ENCODE measurements at places on chromosomes 5 and 9.

DNA sequence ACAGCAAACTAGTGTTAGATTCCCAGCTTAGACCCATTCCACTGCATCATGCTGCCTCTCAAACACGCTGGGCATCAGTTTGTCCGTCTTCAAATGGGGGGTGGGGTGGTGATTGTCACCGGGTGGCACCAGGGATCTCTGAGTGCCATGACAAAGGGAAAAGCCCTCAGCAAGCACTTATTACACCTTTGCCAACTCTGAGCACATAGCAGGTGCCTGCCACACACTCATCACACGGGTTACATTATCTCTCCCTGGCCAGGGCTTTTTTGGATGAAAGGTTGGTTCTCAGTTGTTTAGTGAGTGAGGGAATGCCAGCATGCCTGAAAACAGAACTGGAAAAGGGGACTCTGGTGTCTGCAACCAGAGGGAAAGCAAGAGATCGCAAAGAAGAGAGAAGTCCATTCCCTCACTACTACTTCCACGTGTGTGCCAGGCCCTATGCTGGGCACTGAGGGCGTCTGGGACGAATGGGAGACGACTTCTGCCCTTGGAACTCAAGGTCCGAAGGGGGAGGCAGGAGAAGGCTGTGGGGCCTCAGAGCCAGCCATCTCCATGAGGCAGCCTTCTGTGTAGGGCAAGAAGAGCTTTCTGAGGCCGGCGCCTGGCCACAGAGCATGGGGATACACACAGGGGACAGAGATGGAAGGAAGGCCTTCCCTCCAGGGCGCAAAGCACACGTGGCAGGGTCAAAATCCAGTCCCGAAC is 48.9 kb downstream of the PAX5 start:
- DNase-seq = no peak

DNA sequence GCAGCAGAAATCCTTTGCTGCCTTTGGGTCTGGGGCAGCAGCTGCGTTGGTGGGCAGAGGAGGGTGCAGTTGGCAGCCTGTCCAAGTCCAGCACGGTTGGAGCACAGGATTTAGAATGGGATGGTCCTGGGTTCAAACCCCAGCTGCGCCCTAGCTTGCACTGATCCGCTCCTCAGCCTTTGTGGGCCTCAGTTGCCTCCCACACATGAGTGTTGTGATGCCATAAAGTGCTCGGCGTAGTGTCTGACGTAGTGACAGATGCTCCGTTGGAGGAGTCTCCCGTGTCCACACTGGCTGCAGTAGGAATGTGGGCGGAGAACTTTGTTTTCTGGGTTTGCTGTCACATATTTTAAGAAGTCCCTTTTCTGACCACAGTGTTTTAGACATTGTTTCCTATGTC is 36.0 kb downstream of the SLC46A2 start:
- DNase-seq = no peak

DNA sequence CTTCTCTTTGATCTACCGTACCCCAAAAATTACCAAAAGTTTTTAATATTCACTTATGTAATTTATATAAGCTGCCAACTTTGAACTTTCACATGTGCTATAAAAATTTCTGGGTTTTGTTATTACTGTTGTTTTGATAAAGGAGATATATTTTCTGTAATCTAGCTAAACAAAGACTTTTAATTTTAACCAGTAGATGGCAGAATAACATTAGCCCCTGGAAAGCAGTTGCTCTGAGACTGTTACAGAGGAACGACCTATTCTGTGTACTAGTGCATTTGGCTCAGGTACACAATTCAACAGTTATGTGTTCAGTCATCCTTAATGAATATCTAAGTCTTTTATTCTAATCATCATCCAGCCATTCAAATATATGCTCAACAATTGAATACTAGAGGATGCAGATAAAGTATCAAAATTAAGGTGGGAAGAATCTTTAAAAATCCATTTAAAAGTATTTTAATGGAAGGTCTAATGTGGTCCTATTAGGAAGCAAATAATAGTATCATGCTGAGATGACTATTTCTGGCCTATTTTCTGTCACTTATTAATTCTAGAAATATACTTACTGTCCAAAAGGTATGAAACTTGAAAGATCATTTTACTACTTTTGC is 8.6 kb downstream of the KLHL9 start:
- no peak for DNase-seq

DNA sequence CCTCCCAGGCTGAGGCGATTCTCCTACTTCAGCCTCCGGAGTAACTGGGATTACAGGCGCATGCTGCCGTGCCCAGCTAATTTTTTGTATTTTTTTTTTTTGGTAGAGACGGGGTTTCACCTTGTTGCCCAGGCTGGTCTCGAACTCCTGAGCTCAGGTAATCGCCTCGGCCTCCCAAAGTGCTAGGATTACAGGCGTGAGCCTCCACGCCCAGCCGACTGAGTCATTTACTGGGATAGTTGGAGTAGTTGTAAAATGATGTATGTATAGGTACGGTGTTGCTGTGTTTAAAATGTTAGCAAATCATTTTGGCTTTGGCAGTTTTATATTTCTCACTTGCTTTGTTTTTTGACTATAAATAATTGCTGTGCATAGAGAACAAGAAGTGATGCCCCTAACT is 209.4 kb downstream of the ADAMTSL1 start:
- no peak for DNase-seq

GRCh38 chr5:149212198-149212951 is 59.3 kb upstream of the AFAP1L1 start:
- DNase-seq = peak; percentile 100

DNA sequence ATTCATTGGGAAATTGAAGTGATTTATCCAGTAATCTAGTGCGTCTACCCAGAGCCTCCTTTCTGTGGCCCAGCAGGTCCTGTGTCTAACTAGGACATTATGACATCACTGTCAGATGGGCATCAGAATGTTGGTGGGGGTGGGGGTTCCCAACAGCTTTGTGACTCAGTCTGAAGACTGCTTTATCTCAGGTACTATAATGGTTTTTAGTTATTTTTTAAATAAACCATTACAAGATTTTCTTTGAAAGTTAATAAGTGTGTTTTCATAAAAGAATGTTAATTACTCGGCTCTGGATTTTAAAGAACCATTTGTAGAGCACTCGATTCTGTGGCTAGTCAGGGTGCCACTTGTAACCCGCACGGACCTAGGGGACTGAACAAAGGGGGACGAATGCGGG is at the start of gene EQTN:
Gene EQTN (minus strand): TSS at position 101 of the 400 bp plus-strand sequence. CDS start 95 bp downstream, at position 6.
- no peak for DNase-seq

- DNase-seq = no peak
These were observed 171.5 kb downstream of the SSBP2 start for GRCh38 chr5:81579262-81579924.

GRCh38 chr5:60835554-60835953 is 8.5 kb downstream of the ELOVL7 start:
- no peak for DNase-seq

GRCh38 chr9:89718651-89719050 is 113.8 kb downstream of the GADD45G start:
- DNase-seq = no peak

GRCh38 chr5:88664645-88665044 is 218.3 kb downstream of the MEF2C start:
- DNase-seq = no peak

GRCh38 chr9:114521846-114522245 is 16.6 kb upstream of the WHRN start:
- DNase-seq = no peak

- DNase-seq = no peak
These were observed 58.3 kb downstream of the EGFLAM start for GRCh38 chr5:38316544-38317224.

DNA sequence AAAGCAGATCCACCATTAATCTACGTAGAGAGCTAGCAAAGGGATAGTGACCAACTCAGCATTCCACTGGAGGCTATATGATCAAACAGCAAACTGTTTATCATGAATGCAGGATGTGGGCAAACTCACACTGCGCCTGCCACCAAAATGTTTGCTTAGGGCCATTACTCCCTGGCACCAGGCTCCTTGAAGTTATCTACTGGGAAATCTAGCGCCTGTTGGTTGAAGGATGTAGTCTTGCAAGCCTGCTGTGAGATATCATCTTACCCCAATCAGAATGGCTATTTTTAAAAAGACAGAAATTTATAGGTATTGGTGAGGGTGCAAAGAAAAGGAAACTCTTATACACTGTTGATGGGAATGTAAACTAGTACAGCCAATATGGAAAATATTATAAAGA is 332.5 kb upstream of the RPS23 start:
- no peak for DNase-seq

DNA sequence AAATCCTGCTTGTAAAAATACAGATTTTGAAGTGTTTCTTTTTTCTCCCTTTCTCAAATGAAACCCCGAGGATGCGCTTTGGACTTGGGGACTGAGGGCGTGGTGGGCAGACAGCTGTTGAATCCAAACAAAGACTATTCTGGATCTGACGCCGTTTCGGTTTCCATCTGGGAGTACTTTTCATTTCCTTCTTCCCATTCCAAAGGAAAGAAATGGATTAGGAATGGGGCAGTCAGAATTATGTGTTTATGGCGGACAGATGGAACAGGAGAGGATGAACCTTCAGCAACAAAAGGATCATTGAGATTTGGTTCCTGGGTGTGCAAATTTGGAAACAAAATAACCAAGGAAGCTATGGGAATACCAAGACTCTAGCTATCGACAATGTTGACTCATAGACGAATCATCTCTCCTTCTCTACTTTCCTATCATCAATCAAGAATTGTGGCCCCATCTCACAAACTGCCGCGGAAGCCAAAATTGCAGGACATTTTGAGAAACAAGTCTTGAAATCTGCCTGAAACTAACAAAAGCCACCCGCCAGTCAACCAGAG is 300.6 kb downstream of the PARP8 start:
- DNase-seq = no peak

DNA sequence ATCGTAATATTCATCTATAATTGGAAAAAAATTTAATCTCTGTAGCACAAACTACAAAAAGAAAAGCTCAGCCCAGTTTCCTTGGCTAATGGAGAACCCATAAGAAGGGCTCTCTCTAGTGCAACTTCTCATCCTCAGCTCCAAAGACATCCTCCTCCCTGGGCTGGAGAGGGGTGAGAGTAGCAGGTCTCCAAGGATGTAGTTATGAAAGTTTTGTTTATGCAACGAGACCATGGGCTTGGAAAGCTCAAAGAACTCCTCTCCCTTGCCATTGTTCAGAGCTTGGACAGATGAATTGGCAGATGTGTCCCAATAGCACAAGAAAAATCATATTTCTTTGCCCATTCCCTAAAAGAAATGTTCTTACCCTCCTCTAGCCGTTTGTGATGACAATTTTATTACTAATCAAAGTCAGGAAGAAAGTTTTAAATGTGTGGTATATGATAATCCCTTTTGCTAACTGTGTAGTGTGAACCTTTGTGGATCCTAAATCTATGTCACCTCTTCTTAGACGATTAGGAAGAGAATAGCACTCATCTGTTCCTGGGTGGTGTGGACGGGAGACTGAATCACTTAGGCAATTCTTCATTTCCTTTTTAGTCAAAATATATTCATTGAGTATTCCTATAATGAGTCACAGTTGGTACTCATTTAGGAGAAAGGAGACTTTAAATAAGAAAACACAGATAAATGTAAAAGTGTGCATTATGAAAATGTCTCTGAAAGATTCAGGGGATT is 52.2 kb downstream of the GARNL3 start:
- no peak for DNase-seq

Data from non-pigmented ciliary epithelial cell (primary cell).